NCI-H82 (cell line): ENCODE measurements at places on chromosomes 16 and 17.

DNA sequence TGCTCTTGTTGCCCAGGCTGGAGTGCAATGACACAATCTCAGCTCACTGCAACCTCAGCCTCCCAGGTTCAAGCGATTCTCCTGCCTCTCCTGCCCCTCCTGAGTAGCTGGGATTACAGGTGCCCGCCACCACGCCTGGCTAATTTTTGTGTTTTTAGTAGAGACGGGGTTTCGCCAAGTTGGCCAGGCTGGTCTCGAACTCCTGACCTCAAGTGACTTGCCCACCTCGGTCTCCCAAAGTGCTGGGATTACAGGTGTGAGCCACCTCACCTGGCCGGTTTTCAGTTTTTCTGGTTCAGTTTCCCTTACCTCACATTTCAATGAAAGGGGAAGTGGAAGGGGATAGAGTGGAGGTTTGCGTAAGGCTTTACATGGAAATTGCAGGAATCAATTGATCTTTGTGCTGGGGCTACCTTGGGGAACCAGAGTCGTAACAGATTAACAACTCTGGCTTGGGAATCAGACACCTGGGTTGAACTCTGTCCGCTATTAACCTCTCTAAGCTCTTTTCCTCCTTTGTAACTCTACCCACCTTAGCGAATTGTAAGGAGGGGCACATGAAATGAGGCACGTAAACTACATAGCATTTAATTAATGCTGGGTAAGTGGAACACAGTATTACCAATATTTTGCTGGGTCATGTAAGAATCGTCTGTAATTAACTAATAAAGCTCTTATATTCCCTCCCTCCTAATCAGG is 3.2 kb downstream of the MPV17L start:
- DNase-seq = peak; percentile 14

DNA sequence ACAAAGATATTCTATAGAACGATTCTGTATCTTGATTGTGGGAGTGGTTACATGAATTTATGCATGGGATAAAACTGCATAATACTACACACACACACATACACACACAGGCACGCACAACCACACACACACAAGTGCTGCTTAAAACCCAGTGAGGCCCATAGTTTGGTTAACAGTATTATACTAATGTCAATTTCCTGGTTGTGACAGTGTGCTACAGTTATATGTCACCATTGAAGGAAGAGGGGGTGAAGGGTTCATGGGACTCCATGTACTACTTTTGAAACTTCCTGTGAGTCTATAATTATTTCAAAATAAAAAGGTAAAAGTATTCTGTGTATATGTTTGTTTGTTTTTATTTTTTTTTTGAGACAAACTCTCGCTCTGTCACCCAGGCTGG is 8.1 kb downstream of the ZC3H7A start:
- DNase-seq = no peak

GRCh38 chr17:45675892-45676291 is 108.2 kb upstream of the CRHR1 start:
- no peak for DNase-seq

GRCh38 chr17:57701124-57701523 is 44.0 kb downstream of the CCDC182 start:
- no peak for DNase-seq

DNA sequence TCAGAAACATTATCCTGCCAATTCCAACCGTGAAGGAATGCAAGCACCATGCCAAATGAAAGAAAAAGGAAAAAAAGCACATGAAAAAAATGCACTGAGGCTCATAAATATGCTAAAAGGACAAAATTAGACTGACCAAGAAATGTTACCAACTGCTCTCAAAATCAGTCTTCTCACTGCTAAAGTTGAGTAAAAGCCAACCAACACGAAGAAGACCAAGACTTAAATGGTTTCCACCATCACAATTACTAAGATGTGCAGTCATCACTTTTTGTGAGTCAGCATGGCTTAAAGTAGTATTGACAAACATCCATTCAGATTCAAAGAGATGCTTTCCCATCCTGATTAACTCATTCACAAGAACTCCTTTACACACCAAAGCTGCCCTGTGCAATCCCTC is 16.4 kb downstream of the CDYL2 start:
- DNase-seq = no peak

GRCh38 chr16:20203272-20203671 is 124.0 kb downstream of the GP2 start:
- no peak for DNase-seq

- DNase-seq = no peak
Measured at GRCh38 chr17:49715216-49715615, 7.5 kb upstream of the SLC35B1 start.

DNA sequence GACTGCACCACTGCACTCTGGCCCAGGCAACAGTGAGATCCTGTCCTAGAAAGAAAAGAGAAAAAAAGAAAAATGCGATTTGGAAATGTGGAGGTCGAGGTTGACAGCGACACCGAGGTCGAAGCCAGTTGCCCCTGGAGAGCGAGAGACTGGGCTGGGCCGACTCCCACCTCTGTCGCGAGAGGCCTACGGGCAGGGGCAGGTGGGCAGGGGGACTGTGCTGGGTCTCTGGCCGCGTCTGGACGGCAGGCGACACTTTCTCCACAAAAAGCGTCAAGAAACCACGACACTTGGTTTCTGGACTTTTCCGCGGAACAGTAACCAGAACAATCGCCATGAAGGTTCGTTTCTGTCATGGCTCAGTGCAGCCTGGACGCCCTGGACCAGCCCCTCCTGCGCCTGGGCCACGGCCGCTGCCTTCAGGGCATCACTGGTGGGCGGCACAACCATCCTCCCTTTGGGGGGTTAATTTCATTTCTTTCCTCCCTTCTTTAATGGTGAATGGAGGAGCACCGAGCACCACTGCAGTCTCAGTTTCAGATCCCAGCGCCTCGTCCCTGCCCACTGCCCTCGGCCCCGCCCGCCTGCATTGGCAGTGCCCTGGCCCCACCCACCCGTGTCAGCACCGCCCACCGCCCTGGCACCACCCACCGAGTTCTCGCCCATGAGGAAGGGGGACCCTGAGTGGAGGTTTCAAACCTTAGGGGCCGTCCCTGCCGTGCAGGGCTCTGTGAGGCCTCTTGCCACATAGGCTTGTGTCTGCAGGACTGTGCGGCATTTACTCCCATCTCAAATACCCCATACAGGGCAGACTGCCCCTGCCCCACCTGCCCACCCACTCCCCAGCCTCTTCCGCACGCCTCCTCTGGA is 18.5 kb upstream of the CDH15 start:
- no peak for DNase-seq

- DNase-seq = no peak
Measured at GRCh38 chr17:77863814-77864161, 94.7 kb upstream of the TNRC6C start.

GRCh38 chr16:84825896-84826557 is 6.2 kb downstream of the CRISPLD2 start:
- DNase-seq = no peak

GRCh38 chr16:8655184-8655717 is 19.2 kb upstream of the ABAT start:
- DNase-seq = no peak

DNA sequence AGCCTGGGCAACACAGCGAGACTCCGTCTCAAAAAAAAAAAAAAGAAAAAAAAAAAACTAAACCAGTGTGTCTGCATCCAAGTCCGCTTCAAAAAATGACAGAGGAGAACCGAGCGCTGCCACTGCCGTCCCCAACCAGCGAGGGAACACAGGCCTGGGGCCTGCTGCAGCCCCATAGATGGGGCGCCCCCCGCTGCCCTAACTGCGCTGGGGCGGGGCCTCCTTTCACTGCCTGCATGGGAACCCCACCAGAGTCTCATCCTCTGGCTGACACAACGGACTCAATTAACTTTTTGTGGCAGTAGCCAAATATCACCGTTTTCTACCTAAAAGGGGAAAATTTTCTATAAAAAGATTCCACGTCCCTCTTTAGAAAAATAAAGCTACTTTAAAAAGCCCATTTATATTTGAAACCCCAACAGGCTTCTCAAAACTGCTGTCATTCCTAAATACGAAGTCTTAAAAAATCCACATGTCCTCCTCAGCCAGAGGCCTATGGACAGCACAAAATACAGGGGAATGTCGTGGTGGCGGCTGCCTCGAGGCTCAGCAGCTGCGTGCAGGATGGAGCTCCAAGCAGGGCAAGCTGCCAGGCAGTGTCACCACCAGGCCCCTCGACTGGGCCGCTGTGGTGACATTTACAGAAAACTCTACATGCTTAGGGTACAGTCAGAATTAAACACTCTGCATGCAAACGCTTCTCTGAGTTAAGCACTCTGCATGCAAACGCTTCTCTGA is 30.3 kb downstream of the KLHDC4 start:
- DNase-seq = no peak

DNA sequence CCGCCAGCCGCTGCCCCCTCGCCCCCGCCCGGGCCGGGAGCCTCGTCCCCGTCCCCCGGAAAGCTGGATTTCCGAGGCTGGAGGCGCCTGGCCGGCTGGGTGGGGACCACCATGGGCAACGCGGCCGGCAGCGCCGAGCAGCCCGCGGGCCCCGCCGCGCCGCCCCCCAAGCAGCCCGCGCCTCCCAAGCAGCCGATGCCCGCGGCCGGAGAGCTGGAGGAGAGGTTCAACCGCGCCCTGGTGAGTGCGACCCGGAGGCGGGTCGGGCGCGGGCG is 266 bp downstream of the FMNL1 start:
- DNase-seq = no peak

DNA sequence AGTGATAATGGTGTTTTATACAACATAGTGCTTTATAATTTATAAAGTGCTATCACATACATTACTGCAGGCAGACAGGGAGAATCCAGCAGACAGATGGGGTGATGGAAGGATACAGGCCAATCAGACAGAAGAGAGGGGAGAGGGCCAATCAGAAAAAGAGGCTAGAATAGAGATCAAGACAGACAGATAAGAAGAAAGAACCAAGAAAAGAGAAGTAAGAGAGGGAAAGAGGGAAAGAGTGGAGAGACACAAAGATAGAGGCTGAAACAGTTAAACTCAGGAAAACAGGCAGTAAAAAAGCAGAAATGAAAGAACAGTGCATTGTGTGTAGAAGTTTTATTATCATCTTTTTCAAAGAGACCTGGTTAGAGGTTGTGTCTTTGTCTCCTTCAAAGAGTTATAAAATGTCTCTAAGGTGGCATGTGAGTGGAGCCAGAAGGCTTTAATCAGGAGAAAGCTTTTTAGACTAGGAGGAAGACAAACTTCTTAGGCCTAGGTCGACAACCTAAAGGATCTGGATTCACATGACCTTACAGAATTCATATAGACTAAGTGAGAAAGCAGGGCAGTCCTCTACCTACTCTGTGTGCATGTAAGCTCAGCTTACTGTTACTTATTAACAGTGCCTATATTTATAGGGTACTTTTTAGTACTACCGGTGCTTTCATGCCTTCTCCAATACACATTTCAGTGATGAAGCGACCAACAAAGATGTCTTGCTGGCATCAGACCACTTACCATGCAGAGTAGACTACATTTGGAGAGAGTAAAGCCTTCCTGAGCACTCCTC is 8.3 kb upstream of the CHD3 start:
- DNase-seq = peak; percentile 59

GRCh38 chr16:15960124-15960971 is 10.9 kb downstream of the ABCC1 start:
- no peak for DNase-seq

DNA sequence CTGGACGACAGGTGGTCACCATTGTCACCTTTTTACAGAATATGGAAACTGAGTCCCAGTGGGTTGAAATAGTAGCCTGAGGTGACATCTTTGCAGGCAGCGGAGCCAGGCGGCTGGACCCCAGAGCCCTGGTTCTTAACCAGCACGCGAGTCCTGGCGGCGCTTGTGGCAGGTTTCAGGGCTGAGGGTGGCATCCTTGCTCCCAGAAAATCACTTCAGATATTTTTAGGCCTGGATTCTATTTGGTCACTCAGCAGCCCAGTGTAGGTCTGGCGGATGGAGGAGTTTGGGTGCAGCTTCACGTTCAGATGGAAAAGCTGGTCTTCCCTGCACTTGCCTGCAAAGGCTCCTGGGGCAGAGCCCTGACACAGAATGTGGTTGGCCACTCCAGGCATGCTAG is 354.0 kb downstream of the SNX29 start:
- DNase-seq = no peak

- DNase-seq = no peak
Measured at GRCh38 chr17:15351925-15352324, 10.5 kb upstream of the TEKT3 start.

- DNase-seq = no peak
Measured at GRCh38 chr16:11263737-11264136, 5.4 kb downstream of the TNP2 start.

DNA sequence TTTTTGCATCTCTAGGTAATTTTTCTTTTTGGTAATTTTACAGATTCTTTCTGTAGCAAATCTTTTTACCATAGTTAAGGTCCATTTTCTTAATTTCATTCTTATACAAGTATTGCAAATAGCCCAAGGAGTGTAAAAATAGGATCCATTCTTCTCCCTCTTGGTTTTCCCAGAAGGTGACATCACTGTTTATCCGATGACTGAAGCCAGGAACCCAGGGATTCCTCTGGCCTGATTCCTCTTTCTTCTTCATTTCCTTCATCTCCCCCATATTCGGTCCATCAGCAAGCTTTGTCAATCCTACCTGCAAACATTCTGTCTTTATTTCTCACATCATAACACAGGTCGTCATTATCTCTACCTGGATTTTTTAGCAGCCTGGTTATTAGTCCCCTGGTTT is 5.3 kb downstream of the RBBP6 start:
- DNase-seq = no peak

DNA sequence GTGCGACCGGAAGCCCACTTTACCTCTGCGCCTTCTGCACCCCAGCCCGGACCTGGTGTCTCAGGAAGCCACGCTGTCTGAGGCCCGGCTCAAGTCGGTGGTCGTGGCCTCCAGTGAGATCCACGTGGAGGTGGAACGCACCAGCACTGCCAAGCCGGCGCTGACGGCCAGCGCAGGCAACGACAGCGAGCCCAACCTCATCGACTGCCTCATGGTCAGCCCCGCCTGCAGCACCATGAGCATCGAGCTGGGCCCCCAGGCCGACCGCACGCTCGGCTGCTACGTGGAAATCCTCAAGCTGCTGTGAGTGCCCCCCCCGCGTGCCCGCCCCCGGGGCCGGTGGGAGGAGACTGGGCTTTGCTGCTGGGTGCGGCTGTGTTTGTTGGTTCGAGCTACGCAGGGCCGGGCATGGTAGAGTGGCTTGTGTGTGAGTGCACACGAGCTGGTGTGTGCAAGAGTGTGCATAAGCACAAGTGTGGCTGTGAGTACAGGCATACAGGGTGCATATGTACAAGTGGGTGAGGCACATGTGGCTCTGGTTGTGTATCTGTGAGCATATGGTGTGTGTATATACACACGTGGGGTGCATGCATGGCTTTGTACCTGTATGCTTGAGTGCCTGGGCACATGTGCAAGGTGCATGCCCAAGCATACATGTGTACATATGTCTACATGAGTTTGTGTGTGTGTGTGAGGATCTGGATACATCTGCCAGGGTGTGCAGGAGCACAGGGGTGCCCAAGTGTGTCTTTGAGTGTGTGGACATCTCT is 100.6 kb upstream of the PLCG2 start:
- no peak for DNase-seq

GRCh38 chr16:1890708-1891050 is 18.7 kb upstream of the MEIOB start:
- no peak for DNase-seq

DNA sequence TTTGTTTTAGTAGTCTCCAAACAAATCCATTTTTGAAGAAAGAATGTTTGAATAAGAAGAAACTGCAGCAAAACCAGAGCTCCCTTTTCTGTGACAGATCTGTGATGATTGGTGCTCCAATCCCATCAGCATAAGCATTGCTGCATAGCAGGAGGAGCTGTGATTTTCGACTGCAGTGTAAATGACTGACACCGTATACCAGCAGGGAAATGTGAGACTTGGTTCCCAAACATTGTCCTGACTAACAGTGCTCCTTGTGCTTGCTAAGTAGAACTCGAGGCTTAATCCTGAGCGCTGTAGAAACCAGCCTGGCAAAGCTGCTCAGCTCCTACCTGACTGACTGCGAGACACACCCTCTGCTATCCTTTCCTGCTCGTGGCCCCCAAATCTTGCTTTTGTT is 57.2 kb downstream of the NUP93 start:
- DNase-seq = no peak
